ENCODE measurements at places on chromosomes 4 and X.

DNA sequence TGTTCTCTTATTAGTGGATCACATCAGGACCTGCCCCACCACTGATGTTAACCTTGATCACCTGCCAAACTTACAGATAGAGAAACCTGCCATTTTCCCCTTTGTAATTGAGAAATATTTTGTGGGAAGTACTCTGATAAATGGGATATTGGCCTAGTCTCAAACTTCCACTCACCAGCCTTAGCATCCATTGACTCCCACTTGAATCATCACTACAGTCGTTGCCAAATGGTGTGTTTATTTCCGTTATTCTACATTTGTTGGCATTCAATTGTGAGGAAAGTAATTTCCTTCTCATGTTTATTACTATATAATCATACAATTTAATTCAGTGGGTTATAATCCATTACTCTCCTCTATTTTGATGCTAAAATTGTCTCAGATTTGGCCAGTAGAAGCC lies 156.4 kb upstream of the CXCL13 start:
- no peak for DNase-seq

DNA sequence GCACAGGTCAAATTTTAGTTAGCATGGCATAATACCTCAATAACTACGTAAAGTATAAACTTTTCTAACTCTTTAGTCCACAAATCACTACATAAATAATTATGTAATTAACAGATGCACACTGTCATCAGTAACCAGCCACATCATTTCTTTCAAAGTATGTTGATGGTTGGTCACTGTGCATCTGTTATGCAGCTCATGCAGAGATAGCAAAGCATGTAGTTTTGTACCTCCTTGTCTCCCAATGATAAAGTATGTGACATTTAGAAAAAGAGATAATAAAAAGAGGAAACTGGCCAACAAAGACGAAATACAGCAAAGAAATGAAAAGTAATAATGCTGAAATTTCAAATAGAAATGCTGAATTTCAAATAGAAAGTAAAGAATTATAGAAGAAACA lies 2.9 kb downstream of the LAMTOR3 start:
- DNase-seq, result no peak

DNA sequence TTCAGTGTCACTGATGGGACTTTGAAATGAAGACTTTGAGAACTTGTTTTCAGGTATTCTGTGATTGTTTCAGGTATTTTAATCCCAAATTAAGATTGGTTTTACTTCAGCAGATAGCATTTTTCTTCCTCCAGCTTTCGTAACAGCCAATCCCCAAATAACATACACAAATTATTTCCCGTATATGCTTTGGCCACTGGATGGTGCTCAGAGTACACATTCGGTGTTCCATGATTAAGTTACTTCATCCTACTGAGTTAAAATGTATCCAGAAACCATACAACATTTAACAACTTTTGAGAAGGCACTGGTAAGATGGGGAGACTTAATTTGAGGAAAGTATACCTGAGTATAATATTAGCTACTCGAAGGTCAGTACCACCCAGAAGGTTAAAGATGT lies 233.4 kb upstream of the FAM47A start:
- DNase-seq, result no peak

- DNase-seq, result no peak
These were observed 33.0 kb downstream of the TFDP3 start for GRCh38 chrX:133185119-133185518.

DNA sequence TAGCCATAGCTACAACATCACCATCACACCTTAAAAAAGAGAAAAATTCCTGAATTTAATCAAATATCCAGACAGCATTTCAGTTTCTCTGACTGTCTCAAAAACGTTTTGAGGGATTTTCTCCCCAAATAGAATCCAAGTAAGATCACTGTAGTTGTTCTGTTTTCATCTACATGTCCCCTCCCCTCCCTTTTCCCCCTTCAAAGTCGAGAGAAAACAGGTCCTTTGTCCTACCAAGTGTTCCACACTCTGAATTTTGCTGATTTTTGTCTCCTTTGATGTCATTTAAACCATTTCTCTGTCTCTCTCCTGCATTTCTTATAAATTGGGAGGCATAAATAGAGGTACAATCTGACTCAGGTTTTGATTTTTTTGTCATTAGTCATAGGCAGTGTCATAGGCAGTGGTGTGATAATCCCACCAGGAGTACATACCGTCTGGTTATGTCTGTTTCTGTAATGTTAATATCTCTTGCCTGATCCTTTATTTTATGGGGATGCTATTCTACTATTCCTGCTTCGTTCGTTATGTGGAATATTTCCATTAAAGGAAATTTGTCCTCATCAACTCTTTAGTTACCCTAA lies 348.6 kb downstream of the PTTG2 start:
- no peak for DNase-seq

- peak; percentile 63 for DNase-seq
These were observed 32.0 kb downstream of the ENOPH1 start for GRCh38 chr4:82462415-82462831.

- no peak for DNase-seq
These were observed 13.4 kb upstream of the ETDC start for GRCh38 chrX:135295944-135296305.

GRCh38 chr4:100984901-100985300 lies 362.4 kb downstream of the PPP3CA start:
- no peak for DNase-seq

GRCh38 chr4:184097241-184097605 lies 120.5 kb downstream of the ENPP6 start:
- DNase-seq, result no peak

- peak; percentile 51 for DNase-seq
These were observed 188.2 kb downstream of the SH2D1A start for GRCh38 chrX:124534536-124534935.

DNA sequence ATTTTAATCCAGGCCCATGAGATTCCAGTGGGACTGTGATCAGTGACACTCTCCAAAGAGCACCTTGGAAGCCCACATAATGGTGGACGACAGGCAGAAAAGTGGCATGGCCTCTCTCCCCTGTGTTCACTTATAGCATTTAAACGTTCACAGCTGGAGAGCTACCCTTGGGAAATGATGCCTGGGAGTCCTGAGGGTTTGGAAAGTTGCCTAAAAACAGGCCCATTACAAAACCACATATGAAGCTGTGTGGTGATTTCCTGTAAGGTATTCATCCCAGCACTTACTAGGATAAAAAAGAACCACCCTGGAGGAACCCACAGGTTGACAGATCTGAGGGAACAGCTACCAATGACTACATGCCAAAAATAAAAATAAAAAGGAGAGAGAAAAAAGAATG lies 193.2 kb downstream of the RASL11B start:
- DNase-seq, result peak; percentile 17

- no peak for DNase-seq
These were observed 5.2 kb upstream of the SORCS2 start for GRCh38 chr4:7187168-7187535.

- DNase-seq, result no peak
These were observed 101.0 kb downstream of the ATP11C start for GRCh38 chrX:139831675-139832456.

GRCh38 chr4:118356731-118357130 lies 3.9 kb upstream of the PRSS12 start:
- DNase-seq, result no peak

- DNase-seq, result peak; percentile 96
These were observed 280.1 kb upstream of the PPARGC1A start for GRCh38 chr4:24169956-24170355.

- no peak for DNase-seq
These were observed 7.6 kb upstream of the HTRA3 start for GRCh38 chr4:8261851-8262535.

DNA sequence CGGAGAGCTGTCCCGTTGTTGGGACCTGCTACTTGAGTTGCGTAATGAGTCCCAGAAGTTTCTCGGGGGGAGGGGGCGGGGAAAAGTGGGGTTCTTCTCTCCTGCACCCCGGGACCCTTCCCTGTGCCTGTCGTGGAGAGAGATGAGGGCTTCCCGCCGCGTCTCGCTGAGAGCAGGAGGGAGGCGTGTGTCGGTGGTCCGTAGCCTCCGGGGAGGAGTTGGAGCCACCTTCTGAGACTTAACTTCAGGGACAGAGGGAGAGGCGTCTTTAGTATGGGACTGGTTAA lies 698 bp downstream of the AFF1 start:
- DNase-seq, result no peak

DNA sequence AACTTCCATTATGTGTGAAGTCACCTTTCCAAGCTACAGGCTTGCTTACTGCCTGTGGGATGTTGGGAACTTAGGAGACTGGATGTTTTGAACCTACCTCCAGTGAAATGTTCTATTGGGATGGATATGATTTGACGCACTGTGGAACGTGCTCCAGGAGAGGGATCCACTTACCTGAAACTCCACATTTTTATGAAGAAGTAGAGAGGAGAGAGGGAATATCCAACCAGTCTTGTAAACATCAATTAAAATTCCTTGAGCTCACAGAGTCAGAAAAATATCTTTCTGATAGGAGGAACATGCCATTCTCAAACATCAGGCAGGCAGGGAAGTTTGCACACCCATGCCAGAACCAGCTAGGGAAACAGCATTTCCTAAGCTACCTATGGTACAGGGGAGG lies 91.1 kb upstream of the MAOA start:
- no peak for DNase-seq

DNA sequence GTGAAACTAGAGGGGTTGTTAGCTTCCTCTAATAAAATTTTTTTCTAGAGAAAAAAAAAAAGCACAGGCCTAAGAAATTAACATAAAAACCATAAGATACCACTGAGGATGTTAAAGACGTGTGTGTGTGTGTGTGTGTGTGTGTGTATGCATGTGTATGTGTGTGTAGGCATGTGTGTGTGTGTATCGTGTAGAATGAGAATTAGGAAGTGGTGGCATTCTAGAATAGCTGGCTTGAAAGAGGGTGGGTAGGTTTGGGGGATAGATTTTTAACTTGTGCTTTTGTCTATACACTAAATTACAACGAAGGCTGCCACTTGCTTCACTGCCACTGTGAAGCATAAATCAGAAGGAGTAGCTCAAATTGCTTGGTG lies 22.5 kb upstream of the AFM start:
- no peak for DNase-seq

DNA sequence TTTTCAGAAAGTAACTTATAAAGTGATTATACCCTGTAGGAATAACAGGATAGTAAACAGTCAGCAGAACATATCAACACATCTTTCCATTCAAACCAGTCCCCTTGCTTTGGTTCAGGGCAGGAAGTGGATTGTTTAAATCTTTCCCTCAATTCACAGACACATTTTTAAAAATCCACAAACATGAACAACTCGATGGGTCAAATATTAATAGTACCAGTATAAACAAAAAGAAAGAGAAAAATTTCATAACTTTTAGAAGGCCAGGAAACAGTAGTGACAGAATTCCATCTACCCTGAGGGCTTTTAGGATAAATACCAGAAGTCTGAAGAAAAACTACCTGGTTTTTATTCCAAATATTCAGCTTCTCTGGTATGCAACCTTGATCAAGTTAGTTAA lies 1072.8 kb upstream of the PABPC4L start:
- DNase-seq, result no peak

GRCh38 chrX:346034-346813 lies 27.6 kb upstream of the GTPBP6 start:
- no peak for DNase-seq

GRCh38 chrX:13483773-13484172 lies 85.6 kb upstream of the EGFL6 start:
- no peak for DNase-seq

- no peak for DNase-seq
These were observed 83.9 kb downstream of the SNCA start for GRCh38 chr4:89752932-89753598.

- no peak for DNase-seq
These were observed 487.1 kb downstream of the STPG2 start for GRCh38 chr4:97656044-97656720.

DNA sequence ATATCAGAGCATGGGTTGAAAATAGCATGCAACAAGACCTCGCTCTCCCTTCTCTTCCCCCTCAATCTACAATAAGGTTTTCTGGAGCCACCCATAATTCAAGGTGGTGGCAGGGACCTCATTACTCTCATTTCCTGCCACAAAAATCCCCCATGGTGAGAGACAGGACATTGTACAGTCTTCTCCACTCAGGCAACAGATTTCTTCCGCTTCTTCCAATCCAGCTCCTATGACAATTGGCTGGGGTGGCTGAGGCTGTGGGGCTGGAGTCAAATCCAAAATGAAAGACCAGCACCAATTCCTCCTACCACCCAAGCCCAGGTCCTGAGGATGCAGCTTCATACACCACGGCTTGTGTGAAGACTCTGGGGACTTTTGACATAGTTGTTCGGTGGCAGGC lies 40.3 kb upstream of the NKRF start:
- no peak for DNase-seq

DNA sequence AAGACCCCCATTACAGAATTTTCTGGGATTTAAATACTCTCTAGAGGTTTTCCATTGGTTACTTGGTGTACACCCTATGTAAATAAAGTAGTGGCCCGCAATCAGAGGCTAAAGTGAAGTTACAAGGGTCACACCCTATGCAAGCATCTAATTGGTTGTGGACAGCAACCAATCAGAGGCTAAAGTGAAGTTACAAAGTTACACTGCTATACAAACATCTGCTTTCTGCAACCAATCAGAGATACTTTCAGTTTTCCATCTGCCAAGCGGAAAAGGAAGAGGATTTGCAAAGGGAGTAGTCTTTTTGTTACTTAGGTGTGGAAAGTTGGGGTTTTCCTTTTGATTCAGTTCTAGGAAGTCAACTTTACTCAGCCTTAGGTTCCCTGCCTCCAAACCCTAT lies 2.0 kb upstream of the ATRX start:
- DNase-seq, result no peak

- DNase-seq, result no peak
These were observed 82.1 kb downstream of the ARHGAP10 start for GRCh38 chr4:147813973-147814372.

DNA sequence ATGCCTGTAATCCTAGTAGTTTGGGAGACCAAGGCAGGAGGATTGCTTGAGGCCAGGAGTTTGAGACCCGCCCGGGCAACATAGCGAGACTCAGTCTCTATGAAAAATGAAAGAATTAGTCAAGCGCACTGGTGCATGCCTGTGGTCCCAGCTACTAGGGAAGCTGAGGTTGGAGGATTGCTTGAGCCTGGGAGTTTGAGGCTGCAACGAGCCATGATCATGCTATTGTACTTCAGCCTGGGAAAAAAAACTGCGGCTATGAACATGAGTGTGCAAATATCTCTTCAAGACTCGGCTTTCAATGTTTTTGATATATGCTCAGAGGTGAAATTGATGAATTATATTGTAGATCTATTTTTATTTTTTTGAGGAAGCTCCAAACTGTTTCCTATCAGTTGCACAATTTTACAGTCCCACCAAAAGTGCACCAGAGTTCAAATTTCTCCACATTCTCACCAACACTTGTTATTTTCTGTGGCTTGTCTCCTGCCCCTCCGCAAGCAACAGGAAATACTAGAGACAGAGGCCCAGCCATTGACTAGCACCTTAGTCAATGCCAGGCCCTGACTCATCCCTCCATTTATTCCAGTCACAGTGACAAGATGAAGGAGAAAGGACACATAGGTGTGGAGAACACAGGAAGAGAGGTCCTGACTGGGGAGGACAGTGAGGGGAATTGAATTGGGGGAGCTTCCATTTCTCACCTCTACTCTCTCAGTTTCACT lies 33.1 kb upstream of the ZNF41 start:
- no peak for DNase-seq

DNA sequence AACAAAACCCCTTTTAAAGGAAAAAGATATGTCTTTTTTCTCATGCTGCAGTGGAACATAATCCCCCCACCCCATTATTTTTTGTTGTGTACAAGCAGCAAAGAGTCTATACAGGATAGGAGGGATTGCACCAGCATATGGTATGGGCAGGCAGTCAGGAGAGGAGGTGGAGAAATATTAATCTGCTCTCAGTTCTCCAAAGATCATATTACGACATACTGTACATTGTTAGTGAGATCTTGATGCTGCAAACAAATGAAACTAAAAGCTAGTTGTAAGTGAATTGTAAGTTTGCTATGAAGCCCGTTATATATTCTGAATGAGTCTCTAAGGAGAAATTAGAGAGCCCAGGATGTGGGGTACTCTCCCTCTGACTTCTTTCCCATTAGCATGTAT lies 75.3 kb downstream of the RAPGEF2 start:
- DNase-seq, result no peak

Measured in NCI-H1417 (cell line).